Lower leg skin (tissue), 4 donors: ENCODE measurements at places on chromosomes 3 and 15.

GRCh38 chr3:23701716-23702597, 103.8 kb upstream of the UBE2E1 start:
- no peak for DNase-seq

- DNase-seq = peak; percentile 43
These were observed 6.8 kb upstream of the PKM start for GRCh38 chr15:72237853-72238224.

GRCh38 chr3:43181202-43181821, 75.4 kb upstream of the POMGNT2 start:
- DNase-seq = no peak

DNA sequence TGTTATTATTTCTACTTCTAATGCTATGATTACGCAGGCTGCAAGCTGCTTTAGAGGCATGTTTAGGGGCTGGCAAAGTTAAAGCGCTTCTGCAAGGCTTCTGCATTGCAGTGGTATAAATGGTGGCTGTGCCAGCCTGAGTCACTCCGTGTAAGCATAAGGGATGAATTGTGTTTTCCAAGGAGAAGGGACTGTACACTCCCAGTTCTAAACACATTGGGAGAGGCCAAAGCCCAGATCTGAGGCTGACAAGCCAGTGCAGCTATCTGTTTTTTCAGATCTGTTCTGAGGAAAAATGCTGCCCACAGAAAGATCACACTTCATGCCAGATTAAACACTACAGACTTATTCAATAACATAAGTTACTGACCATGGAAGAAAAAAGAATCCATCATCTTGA, 83.8 kb downstream of the PRICKLE2 start:
- no peak for DNase-seq

DNA sequence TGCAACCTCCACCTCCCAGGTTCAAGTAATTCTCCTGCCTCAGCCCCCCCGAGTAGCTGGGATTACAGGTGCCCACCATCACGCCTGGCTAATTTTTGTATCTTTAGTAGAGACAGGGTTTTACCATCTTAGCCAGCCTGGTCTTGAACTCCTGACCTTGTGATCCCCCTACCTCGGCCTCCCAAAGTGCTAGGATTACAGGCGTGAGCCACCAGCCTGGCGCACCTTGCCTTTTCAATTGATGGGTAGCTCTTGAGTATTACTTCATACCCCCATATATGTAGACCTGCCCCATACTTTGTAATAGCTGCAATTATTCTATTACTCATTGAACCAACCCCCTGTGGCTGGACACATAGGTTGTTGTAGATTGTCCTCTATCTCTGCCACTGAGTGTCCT, 101.3 kb downstream of the LRRK1 start:
- DNase-seq = peak; percentile 3

DNA sequence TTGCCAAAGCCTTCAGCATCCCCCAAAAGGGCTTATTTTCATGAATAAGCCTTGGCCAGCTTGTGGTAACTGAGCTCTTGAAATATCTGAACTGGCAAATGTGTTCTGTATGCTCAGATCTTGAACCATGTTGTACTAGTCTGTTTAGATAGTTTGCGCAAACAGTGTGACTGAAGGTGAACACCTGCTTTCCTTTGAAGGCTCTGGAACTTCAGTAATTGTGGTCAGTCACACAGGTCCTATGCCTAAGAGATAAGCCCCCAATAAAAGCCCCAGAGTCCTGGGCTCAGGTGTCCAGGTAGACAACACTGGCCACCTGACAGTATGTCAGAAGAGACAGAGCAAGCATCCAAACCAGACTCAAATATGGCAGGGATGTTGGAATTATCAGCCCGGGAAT, 5.4 kb downstream of the TUBGCP5 start:
- no peak for DNase-seq

DNA sequence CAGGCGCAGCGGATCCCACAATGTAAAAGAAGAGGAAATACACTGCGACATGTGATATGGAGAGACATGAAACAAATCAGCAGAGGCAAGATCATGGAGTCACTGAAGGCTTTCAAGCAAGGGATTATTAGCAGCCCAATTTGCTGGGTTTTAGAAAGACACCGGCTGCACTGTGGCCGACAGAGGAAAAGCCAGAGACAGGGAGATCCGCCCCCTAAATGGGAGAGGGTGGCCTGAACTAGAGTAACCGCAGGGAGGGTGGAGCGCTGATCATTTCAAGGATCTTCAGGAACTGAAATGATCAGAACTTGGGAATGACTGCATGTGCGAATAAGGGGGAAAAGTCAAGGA, 612 bp upstream of the C15orf40 start:
- DNase-seq = no peak

GRCh38 chr15:58548308-58549012, 116.7 kb downstream of the LIPC start:
- DNase-seq = no peak

GRCh38 chr3:99931059-99931458, 113.4 kb downstream of the CMSS1 start:
- DNase-seq = no peak

DNA sequence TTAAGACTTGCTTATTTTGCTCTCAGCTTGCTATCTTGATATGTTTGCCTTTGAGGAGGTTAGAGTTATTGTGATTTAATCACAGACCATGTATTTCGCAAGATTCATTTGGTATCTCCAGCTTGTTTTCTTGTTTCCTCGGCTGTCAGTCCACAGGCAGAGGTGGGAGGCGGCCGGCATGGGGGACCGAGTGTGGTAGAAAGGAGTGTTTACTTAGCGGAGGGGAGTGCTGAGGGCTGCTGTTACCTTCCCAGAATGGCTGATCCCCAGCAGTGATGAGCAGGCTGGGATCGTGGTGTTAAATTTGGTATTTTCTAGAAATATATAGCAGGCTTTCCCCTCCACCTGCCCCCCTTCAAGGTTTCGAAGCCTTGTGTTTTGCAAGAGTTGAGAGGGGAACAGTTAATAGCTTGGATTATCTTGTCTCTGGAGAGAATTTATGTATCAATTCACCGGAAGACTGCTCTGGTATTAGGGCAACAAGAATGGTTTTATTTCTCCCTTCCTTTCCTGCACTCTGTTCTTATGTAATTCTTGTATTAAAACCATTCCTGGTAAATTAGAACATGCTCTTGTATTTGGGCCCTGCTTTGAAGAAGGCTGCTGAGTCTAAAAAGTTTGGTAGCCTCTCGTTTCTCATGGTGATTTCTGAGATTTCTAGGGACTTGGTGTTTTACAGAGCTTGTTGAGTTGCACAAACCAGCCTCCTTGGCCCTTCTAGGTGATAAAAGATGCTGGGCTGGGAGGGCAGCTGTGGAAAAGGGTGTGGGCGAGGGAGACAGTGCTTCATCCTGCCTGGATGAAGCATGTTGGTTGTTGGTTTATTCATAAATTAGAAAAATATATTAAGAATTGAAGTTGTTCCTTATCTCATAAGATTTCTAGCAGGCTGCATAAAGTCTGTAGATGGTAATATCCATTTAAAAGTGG, 151.4 kb downstream of the IGF1R start:
- no peak for DNase-seq

GRCh38 chr15:56228352-56228751, 15.3 kb downstream of the RFX7 start:
- DNase-seq = no peak

DNA sequence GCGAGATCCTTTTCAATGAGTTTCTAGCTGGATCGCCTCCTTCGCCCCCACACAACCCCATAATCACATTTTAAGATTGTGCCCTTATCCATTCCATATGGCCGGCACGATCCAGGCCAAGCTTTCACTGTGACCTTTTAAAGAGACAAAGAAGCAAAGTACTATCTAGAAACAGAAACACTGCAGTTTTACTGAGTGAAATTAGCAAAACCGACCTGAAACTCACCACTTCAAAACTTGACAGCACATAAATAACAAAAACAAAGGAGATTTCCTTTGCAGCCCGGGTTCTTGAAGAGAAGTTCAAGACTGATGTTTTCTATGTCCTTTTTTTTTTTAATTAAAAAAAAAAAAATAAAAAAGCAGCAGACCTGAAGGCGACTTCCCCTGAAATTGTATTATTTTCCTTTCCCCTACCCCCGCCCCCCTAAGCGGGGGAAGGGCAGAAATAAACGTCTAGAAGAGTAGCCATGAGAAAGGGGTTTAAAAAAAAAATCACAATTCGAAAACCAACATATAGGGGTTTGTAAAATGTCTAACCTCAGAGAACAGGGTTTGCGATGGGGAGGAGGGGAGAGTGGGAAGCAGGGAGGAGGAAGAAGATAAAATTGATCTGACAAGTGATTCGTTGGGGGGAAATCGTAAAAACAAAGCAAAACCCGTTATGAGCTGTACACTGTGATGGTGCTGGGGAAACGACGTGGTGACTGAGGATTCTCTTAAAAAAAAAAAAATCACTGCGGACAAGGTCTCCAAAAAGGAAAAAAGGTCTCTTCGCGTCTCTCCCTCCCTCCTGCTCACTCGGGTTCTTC, 1.5 kb downstream of the SATB1 start:
- peak; percentile 86 for DNase-seq

DNA sequence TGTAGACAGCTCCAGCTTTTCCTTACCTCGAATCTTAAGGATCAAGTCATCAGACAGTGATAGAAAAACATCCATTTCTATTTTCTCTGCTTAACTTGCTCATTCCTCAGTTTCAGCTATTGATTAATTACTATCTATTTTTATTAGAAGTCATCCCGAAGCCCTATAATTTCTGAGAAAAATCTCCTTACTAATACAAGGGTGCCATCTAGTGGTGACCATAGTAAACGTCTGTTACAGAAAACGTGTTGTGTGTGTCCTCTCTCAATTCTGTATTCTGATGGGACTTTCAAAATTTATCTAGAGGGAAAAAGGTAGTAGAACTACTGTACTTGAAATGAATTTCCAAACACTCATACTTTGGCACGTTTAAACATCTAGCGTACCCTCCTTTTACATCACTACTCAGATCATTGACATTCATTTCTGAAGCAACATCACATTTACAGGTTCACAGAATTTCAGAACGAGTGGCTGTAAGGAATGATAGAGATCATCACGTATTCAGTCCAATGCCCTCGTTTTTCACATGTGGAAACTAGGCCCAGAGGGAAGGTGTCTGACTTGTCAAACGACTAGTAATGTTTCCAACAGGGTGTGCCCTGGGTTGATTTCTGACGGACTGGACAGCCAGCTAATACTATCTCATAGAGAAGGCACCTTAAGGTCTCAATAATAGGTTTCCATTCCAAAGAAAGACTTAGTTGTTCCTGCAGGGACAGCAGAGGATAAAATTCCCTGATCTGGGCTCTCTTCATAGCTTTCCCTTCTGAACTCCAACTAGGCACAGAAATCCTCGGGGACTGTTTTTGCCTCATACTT, 25.6 kb downstream of the HACD2 start:
- DNase-seq = no peak
